ENCODE measurements at places on chromosomes 6 and 20. TPM values are rescaled to one million over a fixed set of nuclear protein-coding genes. Genes with fewer than 3 reads are reported as not detected.
A peak's percentile ranks its signal among the peaks of the same experiment; 100 is the strongest.

DNA sequence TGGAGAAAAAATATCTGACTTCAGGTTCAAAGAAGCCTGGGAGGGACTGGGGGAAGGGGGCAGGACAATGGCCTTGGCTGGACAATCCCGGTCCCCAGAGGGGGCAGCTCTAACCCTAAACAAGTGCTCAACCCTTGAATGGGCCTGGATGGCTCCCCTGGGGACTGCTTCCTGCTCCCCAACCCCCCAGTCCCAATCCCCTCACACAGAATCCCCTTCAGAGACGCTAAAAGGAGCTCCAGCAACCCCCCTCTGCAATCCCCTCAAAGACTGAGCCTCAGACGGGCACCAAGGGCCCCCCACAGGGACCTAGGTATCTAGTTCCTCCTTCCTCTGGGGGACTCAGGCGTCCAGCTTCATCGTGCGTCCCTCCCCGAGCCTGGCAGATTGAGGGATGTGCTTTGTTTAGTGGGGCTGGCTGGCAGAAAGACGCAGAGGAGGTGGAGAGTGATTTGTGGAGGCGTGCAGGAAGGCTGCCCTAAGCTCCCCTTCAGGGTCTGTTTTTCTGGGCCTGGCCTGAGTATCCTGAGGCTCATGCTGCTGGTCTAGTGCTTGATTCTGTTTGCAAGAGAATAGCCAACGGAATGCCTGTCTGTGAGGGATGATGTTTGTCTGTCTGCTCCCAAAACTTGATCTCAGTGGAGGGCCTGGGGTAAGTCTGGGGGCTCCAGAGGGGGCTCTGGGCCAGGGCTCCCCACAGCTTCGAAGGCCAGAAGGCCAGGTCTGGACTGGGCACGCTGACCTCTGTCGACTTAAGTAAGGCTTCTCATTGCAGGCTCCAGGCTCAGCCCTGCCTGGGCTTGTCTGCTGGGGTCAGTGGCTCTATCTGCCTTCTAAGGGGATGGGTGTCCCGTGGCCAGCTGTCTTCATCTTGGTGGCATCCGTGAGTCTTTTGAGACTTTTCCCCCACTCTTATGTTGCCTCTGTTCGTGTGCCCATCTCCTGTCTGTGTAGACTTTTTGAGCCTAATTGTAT lies 1.7 kb upstream of the POU5F1 start:
- peaks cover 59% of the 10 kb centered on the region for H3K4me1 ChIP-seq
- H3K36me3 ChIP-seq = peaks cover 34% of the 10 kb centered on the region
- no peaks in the 10 kb centered on the region for H3K27me3 ChIP-seq
- DNase-seq = peak; percentile 90

GRCh38 chr6:57279013-57279412 lies 38.4 kb upstream of the PRIM2 start:
- H3K4me3 ChIP-seq = no peak overlapping the region
- no peaks in the 10 kb centered on the region for H3K4me1 ChIP-seq
- peaks cover 15% of the 10 kb centered on the region for H3K36me3 ChIP-seq
- H3K27me3 ChIP-seq = no peaks in the 10 kb centered on the region

The RAB44 gene
- total RNA-seq = 0.11 TPM

DNA sequence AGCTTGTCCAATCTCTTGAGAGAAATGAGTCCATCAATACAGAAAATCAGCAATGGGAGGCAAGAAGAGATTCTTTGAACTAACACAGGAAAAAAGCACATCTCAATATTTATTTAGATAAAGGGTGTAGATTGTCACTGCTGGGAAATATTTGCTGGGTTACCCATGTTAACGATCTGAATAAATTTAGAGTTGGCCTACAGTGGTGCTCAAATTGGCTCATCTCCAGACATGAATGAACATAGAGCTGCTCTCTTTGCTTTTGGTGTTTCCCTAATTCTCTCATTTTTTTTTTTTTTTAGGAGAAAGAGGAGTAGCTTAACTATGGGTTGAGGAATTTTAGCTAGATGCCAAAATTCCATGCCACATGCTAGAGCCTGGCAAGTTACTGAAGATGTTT lies 471.2 kb downstream of the PKHD1 start:
- no peak overlapping the region for H3K27ac ChIP-seq
- no peak overlapping the region for H3K4me3 ChIP-seq
- H3K36me3 ChIP-seq = no peaks in the 10 kb centered on the region
- H3K27me3 ChIP-seq = no peaks in the 10 kb centered on the region
- DNase-seq = no peak

- no peaks in the 10 kb centered on the region for H3K4me1 ChIP-seq
- no peaks in the 10 kb centered on the region for H3K27me3 ChIP-seq
- H3K36me3 ChIP-seq = no peaks in the 10 kb centered on the region
- H3K4me3 ChIP-seq = no peak overlapping the region
- DNase-seq = no peak
- H3K27ac ChIP-seq = no peak overlapping the region
Measured at GRCh38 chr6:108268845-108269244, 8.0 kb upstream of the SNX3 start.

DNA sequence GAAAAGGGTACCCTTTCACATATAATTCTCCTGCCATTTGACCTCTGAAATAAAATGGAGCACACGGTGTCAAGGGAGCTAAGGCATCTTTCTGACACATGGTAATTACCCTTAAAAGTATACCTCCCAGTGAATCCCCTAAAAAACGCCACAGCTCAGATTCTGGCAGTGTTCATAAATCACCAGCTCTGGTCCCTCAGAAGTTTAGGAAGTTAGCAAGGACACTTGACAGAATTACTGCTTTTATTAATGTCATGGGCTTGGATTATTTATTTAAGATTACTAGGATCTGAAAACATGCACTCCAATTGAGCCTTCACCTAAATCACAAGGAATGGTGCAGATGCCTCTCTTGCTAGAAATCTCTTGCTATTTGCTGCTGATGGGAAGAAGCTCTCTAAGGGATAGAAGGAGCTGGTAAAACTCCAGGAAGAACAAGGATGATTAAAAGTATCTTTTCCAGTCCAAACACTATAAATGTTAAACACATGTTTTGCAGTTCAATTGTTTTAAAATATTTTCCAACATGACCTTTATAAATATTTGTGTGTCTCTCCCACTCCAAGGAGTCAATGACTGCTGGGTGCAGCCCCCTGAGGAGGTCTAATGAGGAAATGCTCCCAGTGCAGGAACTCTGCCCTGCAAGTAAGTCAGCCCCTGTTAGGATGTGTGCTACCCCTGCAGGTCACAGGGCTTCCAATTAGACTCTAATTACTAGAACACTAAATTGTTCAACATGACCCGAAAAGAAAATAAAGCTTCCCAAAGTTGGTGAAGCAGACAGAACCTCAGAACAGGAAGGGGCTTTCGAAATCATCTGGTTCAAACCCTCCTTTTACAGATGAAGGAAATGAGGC lies 230.3 kb downstream of the TFAP2A start:
- no peaks in the 10 kb centered on the region for H3K27me3 ChIP-seq
- no peak overlapping the region for H3K4me3 ChIP-seq
- 0 out of 2 replicates have a peak, but pooled peaks cover 2% of the 10 kb centered on the region for H3K4me1 ChIP-seq
- H3K27ac ChIP-seq = no peak overlapping the region
- no peaks in the 10 kb centered on the region for H3K36me3 ChIP-seq

GRCh38 chr20:1456300-1456699 lies 10.3 kb downstream of the NSFL1C start:
- no peaks in the 10 kb centered on the region for H3K27me3 ChIP-seq
- peaks cover 70% of the 10 kb centered on the region for H3K36me3 ChIP-seq
- no peak overlapping the region for H3K4me3 ChIP-seq
- H3K27ac ChIP-seq = no peak overlapping the region
- no peaks in the 10 kb centered on the region for H3K4me1 ChIP-seq

The CTSZ gene
- 26.3 TPM for total RNA-seq

DNA sequence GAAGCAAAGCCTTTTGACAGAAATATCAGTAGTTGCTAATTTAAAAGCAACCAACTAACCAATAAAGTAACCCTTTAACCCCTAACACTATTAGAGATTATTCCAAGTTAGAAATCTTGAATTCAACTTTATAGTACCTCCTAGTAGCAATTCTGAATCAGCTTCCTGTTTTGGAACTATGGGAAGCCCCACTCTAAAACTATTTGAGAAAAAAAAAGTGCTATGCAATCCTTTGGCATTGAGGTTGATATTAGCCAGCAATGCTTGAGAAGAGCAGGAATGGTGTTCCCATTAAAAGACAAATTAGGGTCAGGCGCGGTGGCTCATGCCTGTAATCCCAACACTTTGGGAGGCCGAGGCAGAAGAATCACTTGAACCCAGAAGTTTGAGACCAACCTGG lies 306.2 kb upstream of the ZFP64 start:
- no peaks in the 10 kb centered on the region for H3K27me3 ChIP-seq
- no peaks in the 10 kb centered on the region for H3K36me3 ChIP-seq
- H3K27ac ChIP-seq = no peak overlapping the region
- H3K4me3 ChIP-seq = no peak overlapping the region
- no peak for DNase-seq

The HLA-DRB5 gene
- not detected for total RNA-seq

DNA sequence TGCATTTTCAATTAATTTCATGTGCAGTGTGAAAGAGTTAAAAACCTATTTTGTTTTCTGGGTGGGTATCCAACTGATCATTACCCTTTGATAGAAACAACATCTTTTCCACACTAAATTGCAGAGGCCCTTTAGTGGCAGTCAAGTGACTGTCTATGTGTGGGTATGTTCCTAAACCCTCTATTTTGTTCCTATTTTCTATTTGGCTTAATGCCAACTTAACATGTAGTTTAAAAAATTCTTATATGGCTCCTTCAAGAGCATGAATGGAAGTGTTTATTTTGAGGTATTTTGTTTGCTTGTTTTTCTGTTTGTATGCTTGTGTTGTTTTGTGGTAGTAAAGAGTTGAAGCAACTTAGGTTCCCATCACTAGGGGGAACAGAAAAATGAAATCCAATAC lies 19.9 kb downstream of the TREM1 start:
- no peak overlapping the region for H3K4me3 ChIP-seq
- no peak for DNase-seq
- H3K36me3 ChIP-seq = peaks cover 16% of the 10 kb centered on the region
- H3K4me1 ChIP-seq = no peaks in the 10 kb centered on the region

The SLC22A1 gene
- 1.2 TPM for total RNA-seq

GRCh38 chr6:29345380-29345779 lies 23.3 kb downstream of the OR5V1 start:
- DNase-seq = no peak
- H3K4me3 ChIP-seq = no peak overlapping the region
- no peaks in the 10 kb centered on the region for H3K36me3 ChIP-seq
- no peak overlapping the region for H3K27ac ChIP-seq

The SLC35F1 gene
- total RNA-seq = 11.0 TPM

The MAFB gene
- total RNA-seq = 6.7 TPM

GRCh38 chr6:44942201-44942600 lies 385.9 kb upstream of the RUNX2 start:
- peaks cover 19% of the 10 kb centered on the region for H3K36me3 ChIP-seq
- peaks cover 9% of the 10 kb centered on the region for H3K4me1 ChIP-seq
- no peaks in the 10 kb centered on the region for H3K27me3 ChIP-seq
- no peak overlapping the region for H3K27ac ChIP-seq
- H3K4me3 ChIP-seq = no peak overlapping the region

GRCh38 chr6:83708970-83709747 lies at the start of gene SNAP91:
Gene SNAP91 (minus strand): TSS chr6:83709101. CDS start chr6:83707927, 1,174 bp downstream.
- peaks cover 63% of the 10 kb centered on the region for H3K27me3 ChIP-seq
- H3K4me3 ChIP-seq = peak within 1 kb of the TSS; percentile 88
- peaks cover 7% of the 10 kb centered on the region for H3K4me1 ChIP-seq
- DNase-seq = peak; percentile 81

The CSNK2A1 gene
- total RNA-seq = 236 TPM

DNA sequence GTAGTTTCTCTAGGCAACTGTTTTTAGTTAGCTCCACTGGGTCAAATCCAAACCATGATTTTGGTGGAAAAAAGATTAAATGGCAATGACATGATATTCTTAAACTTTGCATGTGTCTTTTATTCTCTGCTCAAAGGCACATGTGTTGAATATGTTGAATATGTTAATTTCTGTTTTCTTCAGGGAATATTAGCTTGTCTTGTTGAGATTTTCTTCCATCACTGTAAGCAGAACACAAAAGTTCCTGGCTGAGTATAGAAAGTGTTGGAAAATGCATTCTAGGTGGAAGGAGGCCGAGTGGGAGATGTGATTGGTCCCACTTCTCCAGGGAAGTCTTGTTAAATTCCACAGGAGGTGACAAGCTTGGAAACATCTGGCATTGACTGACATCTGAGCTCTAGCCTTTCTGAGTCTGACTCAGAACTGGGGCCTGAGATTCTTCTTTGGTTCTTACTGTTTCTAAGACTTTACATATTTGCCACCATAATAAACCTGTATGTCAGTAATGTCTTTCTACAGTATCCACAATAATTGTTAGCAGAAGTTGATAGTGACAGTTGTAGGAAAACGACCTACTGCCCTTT lies 81.1 kb downstream of the LAMA4 start:
- no peak for DNase-seq
- H3K36me3 ChIP-seq = no peaks in the 10 kb centered on the region
- H3K4me3 ChIP-seq = no peak overlapping the region
- no peaks in the 10 kb centered on the region for H3K27me3 ChIP-seq
- peaks cover 17% of the 10 kb centered on the region for H3K4me1 ChIP-seq

DNA sequence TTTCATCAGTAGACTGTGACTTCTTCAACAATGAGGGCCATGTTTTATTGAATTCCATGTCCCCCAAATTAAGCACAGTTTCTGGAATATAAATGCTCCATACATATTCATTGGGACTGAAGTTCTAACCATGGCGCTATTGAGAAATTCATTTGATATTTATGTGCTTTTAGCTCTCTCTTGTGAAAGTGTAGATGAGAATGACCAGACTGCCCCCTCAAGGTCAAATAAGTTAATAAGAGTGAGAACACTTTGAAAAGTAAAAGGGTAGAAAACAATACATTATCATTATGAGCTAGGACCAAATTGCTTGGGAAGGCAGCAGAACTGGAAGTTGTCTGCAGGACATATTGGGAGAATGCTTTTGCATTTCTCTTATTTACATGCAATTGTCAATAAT lies 597.9 kb downstream of the EPM2A start:
- no peak overlapping the region for H3K27ac ChIP-seq
- no peaks in the 10 kb centered on the region for H3K27me3 ChIP-seq
- DNase-seq = no peak
- H3K4me1 ChIP-seq = peaks cover 8% of the 10 kb centered on the region

The LAMA2 gene
- total RNA-seq = 6.4 TPM

DNA sequence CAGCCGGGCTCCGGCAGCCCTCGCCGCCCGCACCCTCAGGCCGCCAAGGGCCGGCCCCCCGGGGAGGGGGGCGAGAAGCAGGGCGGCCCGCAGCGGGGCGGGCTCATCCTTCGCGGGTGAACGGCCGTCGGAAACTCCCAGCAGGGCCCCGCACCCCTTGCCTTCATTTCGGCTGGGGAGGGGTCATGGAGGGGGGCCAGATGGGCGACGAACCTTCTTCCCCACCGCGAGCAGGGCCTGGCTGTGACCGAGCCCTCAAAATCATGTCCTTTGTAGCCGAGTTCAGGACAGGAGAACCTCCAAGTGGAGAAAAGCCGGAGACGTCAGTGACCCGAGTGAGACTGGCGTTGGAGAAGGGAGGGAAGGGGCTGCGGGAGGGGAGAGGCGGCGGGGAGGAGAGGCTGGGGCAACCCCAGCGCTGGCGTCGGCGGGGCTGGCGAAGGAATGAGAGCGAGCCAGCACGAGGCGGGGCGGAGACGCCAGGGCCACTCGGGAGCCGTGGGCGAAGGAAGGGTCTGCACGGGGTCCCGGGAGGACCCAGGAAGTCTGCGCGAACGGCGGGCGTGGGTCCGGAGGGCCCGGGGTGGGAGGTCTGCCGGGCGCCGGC lies 571 bp upstream of the FOXC1 start:
- no peak overlapping the region for H3K27ac ChIP-seq
- no peaks in the 10 kb centered on the region for H3K36me3 ChIP-seq
- H3K4me1 ChIP-seq = peaks cover 43% of the 10 kb centered on the region

GRCh38 chr6:159939591-159940016 lies 29.3 kb upstream of the IGF2R start:
- H3K27ac ChIP-seq = no peak overlapping the region
- peaks cover 12% of the 10 kb centered on the region for H3K27me3 ChIP-seq
- H3K4me1 ChIP-seq = no peaks in the 10 kb centered on the region
- no peak overlapping the region for H3K4me3 ChIP-seq
- DNase-seq = no peak

The GABRR2 gene
- not detected for total RNA-seq

Measured in WTC11 (cell line).